GM10248 (cell line): ENCODE measurements at places on chromosomes 6 and 20.

DNA sequence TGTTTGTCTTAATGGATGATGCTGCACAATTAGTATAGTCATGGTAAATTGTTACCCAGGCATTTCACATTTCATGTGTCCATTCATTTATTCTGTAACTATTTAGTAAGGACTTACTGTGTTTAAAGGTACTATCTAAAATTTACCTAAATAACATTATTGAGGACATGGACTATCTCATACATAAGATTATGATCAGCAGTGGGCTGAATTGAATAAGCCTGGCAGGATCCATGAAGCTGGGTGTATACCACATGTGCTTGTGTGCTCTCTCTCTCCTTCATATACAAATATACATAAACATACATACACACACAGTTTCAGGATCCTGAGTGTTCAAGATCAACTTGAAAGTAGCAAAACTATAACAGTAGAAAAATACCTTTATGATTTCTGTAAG, 595.4 kb downstream of the EPM2A start:
- DNase-seq, result no peak

GRCh38 chr20:1998715-1999114, 4.9 kb upstream of the PDYN start:
- no peak for DNase-seq

DNA sequence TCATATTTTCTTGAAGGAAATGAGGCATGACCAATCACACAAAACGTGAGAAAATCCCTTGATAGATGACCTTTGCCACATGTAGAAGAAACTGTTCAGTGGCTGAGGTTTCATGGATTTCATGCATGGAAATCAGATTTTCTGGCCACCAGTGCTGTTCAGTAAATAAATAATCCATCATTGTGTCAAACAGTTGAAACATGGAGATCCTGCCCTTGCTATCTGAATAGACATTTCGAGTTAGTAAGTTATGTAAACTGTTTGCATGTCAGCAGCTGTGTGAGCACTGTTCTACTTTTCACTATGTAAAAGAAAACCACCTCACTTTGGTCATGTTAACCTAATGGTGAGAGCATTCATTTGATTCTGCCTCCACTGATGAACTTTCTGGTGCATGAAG, 793.9 kb upstream of the EPHA7 start:
- DNase-seq, result no peak

DNA sequence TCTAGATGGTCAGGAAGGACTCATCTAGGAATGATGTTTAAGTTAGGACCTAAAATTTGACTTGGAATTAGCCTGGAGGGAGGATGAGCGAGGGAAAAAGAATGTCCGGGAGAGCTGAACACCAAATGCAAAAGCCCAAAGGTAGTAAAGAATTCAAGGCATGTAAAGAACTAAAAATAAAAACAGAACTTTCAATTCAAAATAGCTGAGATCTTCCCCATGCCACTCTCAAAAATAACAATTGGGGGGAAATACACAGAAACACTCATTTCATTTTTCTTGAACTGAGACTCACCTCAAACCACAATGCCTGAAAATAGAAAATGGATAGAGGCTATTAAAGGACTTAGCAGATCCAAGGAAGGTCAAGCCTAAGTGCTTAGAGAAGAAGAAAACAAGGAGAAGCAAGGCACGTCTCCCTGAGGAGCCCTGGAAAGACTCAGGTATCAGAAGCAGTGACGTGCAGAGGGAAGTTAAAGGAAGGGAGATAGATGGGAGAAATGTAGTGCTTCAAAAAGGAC, 10.4 kb downstream of the PXT1 start:
- peak; percentile 21 for DNase-seq

- DNase-seq, result no peak
These were observed 10.7 kb downstream of the NELFCD start for GRCh38 chr20:58991715-58992114.

DNA sequence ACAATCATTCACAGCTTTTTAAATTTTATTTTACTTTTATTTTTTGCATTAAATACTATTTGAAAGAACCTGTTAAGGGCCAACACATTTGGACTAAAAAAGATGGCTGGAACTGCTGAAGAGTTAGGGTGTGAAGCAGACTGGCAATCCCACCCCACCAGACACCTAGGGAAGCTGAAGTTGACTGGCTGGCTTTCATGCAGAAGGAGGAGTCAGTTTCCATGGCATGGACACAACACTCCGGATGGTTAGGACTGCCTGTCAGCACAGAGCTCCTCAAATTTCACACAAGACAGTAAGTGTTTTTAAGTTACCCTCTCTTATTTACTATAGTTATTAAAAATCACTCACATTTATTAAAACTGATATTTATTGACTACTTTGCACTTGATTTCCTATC, at the start of gene ANKRD66:
Gene ANKRD66, plus strand, starts transcription at position 238 of the 400 bp plus-strand sequence. CDS start 5,016 bp downstream, outside the sequence.
- DNase-seq, result no peak
